DMS 273 treated with DMSO at 0.1 percent for 48 hours (cell line): ENCODE measurements at places on chromosomes 3 and 15.

- DNase-seq = no peak
Observed at GRCh38 chr3:59277816-59278215, 228.0 kb upstream of the CFAP20DC start.

DNA sequence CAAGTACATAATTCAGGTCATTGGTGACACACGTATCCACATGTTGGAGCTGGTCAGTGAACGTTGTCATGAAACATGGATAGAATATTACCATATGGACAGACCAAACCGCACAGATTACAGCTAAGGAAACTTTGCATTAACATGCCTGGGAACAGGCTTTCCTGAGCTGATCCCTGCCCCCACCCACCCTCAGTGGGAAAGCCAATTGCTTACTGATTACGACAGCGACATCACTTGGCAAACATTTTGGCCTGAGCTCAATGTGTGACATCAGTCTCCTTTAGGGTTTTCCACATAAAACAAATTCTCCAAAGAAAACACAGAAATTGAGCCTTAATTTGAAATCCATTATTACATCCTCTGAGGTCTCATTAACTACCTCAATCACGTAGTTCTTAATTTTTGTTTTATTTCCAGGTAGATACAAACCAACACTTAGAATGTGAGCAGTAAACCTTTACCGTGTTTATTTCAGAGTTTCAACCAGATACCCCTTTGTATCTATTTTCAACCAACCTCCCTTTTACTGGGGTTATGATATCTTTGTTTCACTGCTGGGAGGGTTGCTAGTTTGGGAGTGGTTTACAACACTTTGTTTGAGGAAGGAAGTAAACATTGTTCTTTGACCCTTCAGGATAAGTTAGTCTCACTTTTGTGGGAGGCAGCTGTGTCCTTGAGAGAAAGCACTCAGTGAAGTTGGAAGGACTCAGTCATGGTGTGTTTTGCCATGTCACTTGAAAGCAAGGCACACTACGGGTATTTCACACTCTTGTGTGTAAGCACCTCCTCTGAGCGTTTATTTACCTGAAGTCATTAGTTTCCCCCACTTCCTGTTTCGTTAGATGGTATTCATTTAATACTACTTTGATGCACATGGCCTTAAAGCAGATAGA lies 103.1 kb downstream of the CMSS1 start:
- DNase-seq = no peak

- DNase-seq = no peak
Observed at GRCh38 chr3:101243285-101244211, 76.8 kb downstream of the IMPG2 start.

DNA sequence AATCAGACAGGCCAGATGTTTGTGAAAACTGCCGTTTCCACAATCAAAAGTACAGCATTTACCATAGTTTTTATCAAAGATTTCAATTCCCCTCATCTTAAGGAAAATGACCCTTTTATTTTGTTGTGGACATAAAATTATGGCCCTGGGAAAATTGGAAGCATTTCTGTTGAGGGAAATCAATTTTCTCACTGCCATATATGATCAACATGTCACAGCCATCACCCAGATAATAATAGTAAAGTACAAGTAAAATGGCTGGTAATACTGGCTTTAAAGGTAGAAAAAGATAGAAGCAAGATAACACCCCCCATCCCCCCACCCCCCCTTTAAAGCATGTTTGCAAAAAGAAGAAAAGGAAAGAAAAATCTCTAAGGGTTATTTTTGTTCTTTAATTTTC lies 311.7 kb downstream of the WDR72 start:
- no peak for DNase-seq

GRCh38 chr3:116618930-116619329 lies 90.6 kb upstream of the TUSC7 start:
- no peak for DNase-seq

- no peak for DNase-seq
Observed at GRCh38 chr15:58524247-58524646, 92.5 kb downstream of the LIPC start.

GRCh38 chr15:27842526-27842925 lies 256.6 kb downstream of the OCA2 start:
- DNase-seq = no peak

GRCh38 chr15:90099868-90100831 lies 2.1 kb downstream of the IDH2 start:
- peak; percentile 40 for DNase-seq

DNA sequence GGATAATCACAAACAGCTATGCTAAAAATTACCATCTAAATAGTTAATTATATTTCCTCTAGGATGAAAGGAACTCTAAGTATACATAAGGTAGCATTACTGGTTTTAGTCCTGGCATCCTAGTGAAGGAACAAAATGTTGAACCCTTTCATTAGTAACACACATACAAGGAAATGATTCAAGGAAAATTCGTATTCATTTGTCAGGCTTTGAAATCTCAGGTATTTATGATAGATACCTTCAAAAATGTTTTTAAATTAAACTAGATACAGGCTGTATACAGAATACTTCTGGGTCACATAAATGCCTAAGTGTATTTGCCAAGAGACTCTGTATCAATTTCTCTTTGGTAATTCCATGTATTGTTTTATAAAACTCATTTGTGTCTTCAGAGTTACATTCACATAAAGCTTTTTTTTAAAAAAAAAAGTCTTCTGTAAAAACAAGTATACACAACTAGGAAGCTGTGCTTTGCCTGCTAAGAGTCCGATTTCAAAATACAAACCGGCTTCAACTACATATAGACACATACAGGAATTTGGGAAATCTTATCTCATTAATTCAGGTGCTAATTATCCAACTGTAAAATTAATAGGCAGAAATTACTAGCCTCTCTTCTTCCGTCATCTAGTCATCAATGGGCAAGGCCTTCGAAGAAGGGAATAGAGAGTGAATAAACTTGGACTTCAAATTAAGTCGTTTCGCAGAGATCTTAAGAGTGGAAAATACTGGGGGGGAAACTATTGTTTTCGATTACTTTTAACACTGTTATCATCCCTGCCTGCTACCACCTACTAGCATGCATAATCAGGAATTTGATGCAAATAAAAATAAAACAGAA lies 1.3 kb downstream of the SECISBP2L start:
- DNase-seq = no peak

GRCh38 chr3:99774467-99774866 lies 43.2 kb upstream of the CMSS1 start:
- DNase-seq = no peak

DNA sequence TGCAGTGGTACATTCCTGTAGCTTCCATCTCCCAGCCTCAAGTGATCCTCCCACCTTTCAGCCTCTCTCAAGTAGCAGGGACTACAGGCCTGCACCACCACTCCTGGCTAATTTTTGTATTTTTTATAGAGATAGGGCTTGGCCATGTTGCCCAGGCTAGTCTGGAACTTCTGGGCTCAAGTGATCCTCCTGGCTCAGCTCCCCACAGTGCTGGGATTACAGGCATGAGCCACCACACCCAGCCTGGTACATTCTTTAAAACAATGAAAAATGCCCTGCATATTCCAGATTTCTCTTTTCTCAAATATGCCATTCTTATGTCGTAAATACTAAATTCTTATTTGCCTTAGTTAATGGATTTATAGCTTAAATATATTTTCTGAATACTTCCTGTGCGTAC lies 581.4 kb downstream of the MECOM start:
- no peak for DNase-seq
